Activated CD4-positive, alpha-beta T cell treated with anti-CD3 and anti-CD28 coated beads, Interleukin-2, Interleukin-6, amounts not matched to agents 100 ng/mL and 50 ng/mL, durations not matched to agents 16 hours and 8 hours (primary cell): ENCODE measurements at places on chromosomes 6 and 20.

- DNase-seq, result no peak
Measured at GRCh38 chr20:59584278-59584925, 19.9 kb upstream of the PHACTR3 start.

GRCh38 chr6:165200178-165200577 lies 109.2 kb downstream of the C6orf118 start:
- DNase-seq, result no peak

DNA sequence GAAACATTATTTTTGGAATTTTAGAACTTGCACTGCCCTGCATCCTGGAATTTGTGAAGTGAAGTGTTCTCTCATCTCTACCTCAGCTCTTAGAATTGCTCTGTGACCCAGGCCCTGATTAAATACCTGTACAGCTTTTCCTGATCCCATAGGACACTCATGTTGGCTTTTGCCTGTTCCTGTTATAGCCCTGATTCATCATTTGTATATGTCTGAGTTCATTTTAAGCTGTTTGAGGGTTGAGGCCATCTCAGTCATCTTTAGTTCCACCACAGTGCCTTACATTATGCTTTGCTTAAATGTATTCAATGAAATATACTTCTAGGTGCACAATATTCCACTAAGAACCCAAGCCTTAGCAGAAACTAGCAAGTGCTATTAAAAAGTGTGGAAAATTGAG lies 26.4 kb downstream of the ZFAND3 start:
- DNase-seq, result no peak

DNA sequence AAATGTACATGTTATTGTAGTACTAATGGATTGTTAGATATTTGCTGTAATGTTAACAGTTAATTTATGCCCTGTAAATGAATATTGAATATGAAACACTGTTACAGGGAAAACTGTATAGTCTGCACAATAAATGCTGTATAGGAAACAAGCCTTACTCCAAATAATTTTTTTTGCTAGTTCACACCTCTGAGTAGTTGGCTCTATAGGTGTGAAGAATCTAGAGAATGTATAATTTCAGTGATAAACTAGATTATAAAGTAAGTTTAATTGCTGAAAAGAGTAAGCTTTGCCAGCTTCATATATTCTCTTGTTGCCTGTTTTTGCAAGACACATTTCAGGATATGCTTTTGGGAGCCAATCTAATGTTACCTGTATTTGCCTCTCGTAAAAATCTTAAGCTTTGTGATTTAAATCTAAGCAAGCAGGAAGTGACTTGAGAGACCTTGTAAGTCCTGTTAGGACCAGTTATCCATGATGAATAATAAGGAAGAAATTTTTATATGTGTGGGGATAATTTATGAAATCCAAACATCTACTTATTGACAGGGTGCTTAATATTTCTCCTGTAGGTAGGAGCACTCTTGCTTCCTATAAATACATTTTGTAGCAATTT lies 232.4 kb downstream of the ZFAND3 start:
- no peak for DNase-seq
